Effector memory CD8-positive, alpha-beta T cell (primary cell): ENCODE measurements at places on chromosomes 3 and 15.

DNA sequence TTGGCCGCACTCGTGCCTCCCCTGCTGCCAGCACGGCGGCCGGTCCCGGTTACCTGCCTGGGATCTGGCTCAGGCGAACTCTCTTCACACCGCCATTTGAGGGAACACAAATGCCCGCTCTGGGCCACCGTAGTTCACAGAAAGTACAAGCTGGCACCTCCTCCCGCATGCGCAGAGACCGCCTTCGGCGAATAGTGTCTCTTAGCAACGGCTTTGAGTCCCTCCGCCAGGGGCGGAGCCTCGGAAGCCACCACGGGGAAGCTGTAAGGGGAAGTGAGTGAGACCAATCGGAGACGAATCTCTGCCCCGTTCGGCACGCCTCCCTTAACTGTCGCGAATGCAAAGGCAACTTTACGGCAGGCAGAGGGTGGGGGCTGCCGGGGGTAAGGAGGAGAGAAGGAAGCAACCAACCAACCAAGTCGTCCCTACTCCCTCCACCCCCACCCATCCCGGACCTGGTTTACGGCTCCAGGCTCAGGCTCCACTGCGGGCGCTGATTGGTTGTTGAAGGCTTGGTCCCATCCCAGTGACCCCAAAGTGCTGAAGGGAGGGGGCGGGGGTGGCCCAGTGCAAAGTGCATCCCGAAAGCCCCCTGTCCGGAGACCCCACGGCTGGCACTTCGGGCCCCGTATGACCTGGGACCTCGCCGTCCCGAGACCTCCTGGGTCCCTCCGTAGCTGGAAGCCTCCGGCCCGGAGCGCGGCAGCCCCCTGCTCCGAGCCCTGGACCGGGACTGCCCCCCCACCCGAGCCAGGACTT is at the start of the genes ASB7 and LINS1:
ASB7 (plus strand) TSS at position 526 of the 759 bp plus-strand sequence. CDS start 9,628 bp downstream, outside the sequence.
LINS1 (minus strand) TSS at position 121 of the 759 bp plus-strand sequence. CDS start 21,342 bp downstream, outside the sequence.
- DNase-seq: peak; percentile 99

DNA sequence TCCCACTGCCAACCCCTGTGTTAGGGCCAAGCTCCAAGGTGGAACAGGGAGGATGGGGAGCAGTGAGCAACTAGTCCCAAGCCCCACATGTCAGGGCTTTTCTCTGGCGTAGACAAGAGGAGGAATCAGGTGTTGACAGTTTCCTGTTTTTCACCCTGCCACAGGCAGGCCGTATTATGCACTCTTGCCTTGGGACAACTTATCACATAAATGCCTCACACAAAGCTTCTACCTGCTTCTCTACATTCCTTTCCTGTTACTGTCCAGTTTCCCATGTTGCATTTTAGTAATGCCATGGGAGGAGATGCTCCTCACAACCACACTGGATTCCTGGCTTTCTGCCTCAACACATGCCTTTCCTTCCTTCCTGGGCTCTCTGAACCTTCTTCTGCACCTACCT is 381.2 kb upstream of the ATP11B start:
- DNase-seq: no peak

- no peak for DNase-seq
Observed at GRCh38 chr3:139935866-139936817, 1.2 kb downstream of the CLSTN2 start.

DNA sequence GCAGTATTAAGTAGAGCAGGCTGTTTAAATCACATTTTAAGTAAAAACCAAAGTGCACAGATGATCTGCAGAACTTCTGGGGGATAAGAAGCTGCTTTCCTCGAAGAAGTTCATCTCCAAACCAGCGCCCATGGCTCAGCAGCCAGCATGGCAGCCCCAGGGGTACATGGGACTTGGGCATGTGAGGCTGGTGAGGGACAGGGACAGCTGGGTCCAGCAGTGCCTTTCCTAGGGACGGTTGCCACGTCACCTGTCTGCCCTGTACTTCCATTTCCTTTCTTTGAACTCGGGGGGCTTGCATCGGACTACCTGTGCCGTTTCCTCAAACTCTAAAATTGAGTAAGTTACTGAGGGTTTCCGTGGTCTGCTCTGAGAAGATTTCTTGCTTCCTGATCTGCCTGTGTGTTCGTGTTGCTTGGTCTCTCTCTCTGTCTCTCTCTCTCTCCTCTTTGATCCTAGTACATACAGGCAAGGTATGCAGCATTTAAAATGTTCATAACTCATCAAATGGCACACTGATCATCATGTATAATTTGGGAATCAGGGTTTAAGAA is 67.6 kb downstream of the IGF1R start:
- no peak for DNase-seq

DNA sequence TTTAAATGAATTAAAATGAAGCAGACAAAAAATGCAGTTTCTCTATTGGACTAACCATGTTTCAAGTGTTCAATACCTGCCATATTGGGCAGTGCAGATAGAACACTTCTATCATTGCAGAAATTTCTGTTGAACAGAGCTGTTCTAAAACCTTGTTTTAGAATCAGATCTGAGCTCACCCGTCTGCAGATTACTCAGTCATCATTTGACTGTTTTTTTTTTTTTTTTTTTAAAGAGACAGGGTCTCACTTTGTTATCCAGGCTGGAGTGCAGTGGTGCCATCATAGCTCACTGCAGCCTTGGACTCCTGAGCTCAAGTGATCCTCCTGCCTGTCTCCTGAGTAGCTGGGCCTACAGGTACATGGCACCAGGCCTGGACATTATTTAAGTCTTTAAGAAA is 128.7 kb downstream of the APBA2 start:
- no peak for DNase-seq

- DNase-seq: no peak
Observed at GRCh38 chr15:31228980-31229826, 97.4 kb upstream of the KLF13 start.

DNA sequence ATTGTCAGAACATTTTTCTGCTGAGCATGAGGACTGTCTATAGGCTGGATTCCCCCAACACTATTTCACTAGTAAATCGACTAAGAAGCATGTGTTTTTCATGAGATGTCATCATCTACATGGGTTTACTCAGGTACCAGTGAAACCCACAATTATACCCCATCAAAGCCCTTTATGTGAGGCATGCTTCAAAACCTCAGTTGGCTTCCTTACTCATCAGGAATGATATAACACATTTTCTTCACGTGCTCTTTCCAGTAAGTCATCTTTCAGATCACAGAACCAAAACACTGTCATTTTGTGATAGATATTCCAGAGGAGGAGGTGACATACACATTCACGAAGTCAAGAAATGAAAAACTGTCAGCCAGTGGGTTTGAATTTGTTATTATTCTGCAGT is 116.5 kb downstream of the ANO10 start:
- no peak for DNase-seq

DNA sequence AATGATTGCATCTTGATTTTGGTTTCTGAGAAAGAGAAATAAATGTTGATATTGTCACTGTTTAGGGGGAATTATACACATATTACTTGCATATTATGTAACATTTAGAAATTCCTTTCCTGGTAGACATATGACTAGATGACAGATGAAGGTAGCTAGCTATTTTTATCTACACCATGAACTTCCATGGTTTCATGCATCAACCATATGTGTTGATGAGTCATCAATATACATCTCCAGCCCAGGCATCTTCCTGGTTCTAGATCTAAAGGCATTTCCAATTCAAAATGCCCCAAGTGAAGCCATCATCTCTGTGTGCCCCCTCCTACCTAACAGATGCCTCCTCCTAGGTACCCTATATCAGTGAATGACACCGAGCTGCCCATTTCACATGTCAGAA is 9.5 kb upstream of the ADAMTSL3 start:
- DNase-seq: no peak

GRCh38 chr3:57717205-57717868 is 24.5 kb upstream of the DENND6A start:
- DNase-seq: no peak

DNA sequence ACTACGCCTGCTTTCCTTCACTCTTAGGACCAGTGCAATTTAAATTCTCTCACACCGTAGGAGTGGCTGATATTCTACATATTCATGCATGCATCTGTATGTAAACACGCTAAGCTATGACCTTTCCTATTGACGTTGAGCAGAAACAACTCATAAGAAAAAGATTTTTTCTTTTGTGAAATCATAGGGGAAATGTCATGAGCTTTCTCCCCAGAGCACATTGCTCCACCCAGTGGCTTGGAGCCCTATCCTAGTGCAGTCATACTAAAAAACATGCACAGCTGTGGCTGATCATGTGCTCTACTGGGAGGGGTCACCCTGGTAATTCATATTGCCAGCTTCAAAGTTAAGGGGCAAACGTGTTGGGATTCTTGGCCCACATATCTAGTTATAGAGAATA is 1.8 kb upstream of the MESD start:
- no peak for DNase-seq

- DNase-seq: no peak
Observed at GRCh38 chr3:5972586-5972985, 785.1 kb downstream of the EDEM1 start.

- no peak for DNase-seq
Observed at GRCh38 chr15:83283138-83283812, 1.2 kb downstream of the BNC1 start.
